ENCODE measurements at places on chromosomes 12 and 14.

- no peak for DNase-seq
Measured at GRCh38 chr14:22973217-22974032, 8.9 kb downstream of the AJUBA start.

DNA sequence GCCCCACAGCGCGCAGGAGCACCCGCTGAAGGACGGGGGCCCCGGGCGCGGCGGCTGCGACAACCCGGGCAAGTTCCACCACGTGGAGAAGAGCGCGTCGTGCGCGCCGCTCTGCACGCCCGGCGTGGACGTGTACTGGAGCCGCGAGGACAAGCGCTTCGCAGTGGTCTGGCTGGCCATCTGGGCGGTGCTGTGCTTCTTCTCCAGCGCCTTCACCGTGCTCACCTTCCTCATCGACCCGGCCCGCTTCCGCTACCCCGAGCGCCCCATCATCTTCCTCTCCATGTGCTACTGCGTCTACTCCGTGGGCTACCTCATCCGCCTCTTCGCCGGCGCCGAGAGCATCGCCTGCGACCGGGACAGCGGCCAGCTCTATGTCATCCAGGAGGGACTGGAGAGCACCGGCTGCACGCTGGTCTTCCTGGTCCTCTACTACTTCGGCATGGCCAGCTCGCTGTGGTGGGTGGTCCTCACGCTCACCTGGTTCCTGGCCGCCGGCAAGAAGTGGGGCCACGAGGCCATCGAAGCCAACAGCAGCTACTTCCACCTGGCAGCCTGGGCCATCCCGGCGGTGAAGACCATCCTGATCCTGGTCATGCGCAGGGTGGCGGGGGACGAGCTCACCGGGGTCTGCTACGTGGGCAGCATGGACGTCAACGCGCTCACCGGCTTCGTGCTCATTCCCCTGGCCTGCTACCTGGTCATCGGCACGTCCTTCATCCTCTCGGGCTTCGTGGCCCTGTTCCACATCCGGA, 1.4 kb downstream of the FZD10 start:
- no peak for DNase-seq

DNA sequence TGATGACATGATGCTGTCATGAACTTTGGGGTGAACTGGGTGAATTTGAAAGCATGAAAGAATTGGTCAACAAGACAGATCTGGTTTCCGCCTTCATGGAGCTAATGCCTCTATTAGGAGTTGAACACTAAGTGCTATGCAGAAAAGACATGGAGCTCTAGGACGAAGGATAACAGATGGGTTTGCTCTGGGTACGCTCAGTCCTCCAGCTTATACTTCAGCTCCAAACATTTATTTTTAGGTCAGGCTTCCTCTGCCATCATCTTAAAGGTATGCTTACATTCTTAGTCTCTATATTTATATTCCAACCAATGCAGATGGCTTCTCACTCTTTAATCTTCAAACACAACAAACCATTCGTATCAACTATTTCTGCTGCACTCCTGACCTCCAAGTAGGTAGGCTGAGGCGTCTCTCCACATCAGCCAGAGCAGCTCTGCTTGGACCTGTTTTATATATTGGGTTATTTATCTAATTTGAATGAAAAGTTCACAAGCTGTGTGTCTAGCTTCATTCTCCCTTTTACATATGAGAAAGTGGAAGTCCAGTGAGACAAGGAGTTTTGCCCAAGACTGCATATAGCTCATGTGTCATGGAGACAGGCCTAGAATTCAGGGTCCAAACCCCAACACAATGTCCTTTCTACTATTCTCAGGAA, 226.3 kb downstream of the SPTSSA start:
- no peak for DNase-seq

DNA sequence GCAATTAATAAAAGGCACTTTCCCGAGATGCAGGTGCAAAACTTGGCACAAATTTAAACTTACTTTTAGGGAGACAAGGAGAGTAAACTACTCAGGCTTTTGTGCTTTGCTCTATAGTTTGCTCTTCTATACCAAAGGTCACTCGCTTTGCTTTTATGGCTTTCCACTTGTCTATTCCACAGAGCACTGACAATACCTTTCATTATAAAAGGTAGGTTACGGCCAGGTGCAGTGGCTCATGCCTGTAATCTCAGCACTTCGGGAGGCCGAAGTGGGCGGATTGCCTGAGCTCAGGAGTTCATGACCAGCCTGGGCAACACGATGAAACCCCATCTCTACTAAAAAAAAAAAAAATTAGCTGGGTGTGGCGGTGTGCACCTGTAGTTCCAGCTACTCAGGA, 32.9 kb downstream of the ALKBH1 start:
- no peak for DNase-seq

DNA sequence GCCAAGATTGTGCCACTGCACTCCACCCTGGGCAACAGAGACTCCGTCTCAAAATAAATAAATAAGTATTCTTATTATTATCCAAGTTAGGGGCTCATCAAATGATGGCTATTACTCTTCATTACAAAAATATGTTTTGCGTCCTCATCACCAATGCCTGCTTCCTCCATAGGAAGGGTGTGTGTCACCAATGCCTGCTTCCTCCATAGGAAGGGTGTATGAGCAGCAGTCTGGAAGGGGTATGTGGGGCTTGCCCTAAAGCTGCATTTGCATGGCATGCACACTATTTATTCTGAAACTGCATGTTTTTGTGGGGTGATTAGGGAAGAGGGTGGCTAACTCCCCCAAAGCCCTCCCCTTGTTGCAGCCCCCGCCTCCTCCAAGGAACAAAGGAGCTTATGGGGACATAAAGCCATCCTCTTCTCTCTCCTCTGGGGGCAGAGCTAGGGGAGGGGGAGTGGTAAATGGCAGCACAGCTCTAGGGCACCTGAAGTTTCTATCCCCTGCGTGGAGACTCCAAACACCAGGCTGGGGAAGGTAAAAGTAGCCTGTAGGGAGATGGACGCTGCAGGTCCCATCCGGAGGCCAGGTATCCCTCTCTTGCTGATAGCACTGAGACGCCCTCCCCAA, 1.3 kb downstream of the CAMKK2 start:
- DNase-seq, result no peak

DNA sequence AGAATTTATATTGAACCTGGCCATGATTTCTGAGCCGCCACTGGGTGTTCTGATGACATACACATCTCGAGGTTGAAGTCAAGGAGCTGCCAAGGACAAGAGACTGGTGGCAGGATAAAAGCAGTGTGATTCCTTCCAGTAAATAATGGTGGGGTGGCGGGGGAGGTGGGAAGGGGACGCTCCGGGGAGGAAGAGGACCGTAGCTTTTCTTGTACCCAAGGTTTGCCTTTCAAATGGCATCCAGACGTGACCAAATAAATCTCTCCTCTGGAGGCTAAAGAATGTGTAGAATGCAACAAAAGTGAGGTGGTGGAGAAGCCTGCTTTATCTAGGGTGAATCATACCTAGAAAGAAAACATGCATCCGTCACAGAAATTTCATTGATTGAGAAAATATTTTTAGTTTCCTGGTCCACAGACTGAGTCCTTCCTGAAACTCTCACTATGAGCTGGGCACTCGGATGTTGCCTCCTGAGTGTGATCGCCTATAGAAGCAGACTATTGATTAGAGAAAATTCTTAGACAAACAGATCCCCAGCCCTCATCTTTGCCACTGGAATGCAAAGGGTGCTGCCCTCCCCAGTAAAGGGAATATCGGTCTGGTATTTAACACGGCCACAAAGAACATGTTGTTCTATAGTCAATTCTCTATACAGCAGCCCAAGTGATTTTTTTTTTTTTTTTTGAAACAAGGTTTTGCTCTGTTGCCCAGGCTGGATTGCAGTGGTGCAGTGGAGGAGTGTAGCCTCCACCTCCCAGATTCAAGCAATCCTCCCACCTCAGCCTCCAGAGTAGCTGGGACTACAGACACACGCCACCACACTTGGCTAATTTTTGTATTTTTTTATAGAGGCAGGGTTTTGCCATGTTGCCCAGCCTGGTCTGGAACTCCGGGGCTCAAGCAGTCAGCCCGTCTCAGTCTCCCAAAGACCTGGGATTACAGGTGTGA, 112.1 kb downstream of the DPF3 start:
- no peak for DNase-seq

- DNase-seq, result peak; percentile 57
Measured at GRCh38 chr12:132413931-132414588, 75.9 kb upstream of the FBRSL1 start.

DNA sequence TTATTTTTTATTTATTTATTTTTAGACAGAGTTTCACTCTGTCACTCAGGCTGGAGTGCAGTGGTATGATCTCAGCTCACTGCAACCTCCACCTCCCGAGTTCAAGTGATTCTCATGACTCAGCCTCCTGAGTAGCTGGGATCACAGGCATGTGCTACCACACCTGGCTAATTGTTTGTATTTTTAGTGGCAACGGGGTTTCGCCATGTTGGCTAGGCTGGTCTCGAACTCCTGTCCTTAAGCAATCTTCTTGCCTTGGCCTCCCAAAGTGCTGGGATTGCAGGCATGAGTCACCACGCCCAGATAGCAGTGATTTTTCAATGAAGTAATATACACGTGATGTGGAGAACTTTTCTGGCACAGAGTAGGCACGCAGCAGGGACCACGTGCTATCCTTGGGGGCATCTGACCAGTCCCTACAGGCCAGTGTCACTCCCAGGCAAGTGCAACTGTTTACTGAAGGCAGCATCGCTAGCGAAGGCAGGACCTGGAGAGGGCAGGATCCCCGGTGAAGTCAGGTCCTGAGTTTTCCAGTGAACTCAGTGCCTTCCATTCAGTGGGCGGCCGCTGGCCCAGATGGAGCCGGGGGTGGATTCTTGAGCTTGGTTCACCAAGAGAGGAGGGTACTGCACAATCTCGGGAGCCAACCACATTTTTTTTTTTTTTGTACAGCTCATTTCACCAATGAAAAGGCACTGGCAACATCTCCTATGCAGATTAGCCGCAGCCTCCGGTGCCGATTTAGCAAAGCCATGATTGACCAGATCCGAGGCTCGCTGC, 11.1 kb upstream of the CLMN start:
- DNase-seq, result no peak

- DNase-seq, result no peak
Measured at GRCh38 chr12:52600071-52600470, 1.2 kb downstream of the KRT72 start.

GRCh38 chr12:127925971-127926370, 341.0 kb upstream of the TMEM132C start:
- peak; percentile 13 for DNase-seq

DNA sequence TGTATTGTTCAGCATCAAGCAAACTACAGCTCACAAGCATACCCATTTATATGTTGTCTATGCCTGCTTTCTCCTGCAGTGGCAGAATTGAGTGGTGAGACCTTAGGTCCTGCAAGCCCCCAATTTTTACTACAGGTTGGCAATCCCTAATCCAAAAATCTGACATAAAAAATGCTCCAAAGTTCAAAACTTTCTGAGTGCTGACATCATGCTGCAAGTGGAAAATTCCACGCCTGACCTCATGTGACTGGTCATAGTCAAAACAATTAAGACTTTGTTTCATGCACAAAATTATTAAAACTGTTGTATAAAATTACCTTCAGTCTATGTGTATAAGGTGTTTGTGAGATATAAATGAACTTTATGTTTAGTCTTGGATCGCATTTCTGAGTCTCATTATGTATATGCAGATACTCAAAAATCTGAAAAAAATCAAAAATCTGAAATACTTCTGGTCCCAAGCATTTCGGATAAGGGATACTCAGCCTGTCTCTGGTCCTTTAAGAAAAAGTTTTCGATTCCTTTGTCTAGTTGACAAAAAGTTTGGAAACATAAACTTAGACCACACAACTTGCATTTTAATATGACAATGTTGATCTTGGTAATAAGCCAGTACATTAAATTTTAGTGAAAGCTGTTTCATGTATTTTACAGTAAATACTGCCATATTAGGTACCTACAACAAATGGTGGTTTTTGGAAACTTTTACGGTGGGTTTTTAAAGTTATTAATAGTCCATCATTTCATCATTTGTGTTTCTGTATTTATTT, 81.5 kb downstream of the AEBP2 start:
- no peak for DNase-seq

DNA sequence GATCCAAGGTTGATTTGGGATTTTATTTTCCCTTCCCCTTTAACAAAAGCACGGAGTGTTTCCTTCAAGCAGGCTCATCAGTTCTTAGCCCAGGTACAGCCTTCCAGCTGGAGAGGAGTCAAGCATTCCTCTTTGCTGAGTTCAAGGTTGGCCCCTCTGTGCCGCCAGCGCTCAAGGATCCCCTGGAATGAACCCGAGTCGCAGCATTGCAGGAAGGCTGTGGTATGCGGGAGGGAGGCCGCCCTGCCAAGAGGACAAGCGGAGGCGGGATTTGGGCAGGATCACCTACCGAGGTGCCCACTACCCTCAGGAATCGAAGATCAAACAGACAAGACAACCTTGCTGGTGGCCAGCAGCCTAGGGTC, 53.9 kb upstream of the NCOR2 start:
- DNase-seq, result no peak

DNA sequence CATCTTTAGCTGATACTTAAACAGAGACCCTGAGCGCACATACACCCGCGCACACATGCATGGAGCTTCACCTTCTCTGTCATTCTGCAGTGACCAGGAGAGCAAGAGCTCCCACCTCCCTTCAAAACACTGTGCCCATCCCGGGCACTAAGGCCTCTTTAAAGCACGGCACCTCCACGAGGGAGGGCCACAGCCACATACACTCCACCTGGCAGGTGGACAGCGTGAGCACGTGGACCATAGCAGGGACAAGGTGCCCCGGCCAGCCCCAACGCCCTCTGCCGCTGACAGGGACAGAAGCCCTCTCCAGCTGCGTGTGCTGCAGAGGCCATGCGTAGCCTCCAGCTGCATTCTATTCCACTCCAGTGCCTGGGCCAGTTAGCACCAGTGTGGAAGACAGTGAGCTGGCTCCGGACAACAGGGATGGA, 5.4 kb downstream of the GAPDH start:
- no peak for DNase-seq

GRCh38 chr14:35366056-35366451, 38.5 kb downstream of the NFKBIA start:
- no peak for DNase-seq

- no peak for DNase-seq
Measured at GRCh38 chr14:85142982-85143381, 387.0 kb upstream of the FLRT2 start.
